ENCODE measurements at places on chromosomes 2 and 18.

DNA sequence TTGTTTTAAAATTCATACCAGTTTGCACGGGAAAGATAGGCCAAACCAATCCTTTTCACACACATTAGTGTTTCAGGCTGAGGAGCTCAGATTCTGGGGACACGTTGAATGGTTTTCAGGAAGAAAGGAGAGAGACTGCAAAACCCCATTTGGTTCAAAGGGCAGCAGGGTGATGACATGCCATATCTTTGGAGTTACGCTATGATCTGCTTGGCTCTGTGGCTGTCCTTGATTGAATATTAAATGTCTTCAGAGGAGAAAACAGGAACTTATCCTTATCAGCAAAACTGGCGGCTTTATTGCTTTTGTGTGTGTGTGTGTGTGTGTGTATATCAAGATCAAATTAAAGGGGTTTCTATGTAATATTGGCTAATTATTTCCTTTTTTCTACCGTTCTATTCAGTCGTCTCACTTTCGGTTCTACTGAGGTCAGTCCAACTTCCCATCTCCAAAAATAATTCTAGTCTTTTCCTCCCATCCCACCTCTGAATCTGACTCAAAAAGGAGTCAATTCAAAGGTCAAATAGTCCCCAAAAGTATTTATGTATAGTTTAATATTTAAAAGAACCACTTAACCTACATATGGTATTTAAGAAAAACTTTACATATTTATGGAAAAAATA, 292.9 kb upstream of the CCDC68 start:
- no peaks in the 10 kb centered on the region for H3K36me3 ChIP-seq
- H3K27me3 ChIP-seq = no peaks in the 10 kb centered on the region
- DNase-seq = no peak
- H3K4me1 ChIP-seq = no peaks in the 10 kb centered on the region

DNA sequence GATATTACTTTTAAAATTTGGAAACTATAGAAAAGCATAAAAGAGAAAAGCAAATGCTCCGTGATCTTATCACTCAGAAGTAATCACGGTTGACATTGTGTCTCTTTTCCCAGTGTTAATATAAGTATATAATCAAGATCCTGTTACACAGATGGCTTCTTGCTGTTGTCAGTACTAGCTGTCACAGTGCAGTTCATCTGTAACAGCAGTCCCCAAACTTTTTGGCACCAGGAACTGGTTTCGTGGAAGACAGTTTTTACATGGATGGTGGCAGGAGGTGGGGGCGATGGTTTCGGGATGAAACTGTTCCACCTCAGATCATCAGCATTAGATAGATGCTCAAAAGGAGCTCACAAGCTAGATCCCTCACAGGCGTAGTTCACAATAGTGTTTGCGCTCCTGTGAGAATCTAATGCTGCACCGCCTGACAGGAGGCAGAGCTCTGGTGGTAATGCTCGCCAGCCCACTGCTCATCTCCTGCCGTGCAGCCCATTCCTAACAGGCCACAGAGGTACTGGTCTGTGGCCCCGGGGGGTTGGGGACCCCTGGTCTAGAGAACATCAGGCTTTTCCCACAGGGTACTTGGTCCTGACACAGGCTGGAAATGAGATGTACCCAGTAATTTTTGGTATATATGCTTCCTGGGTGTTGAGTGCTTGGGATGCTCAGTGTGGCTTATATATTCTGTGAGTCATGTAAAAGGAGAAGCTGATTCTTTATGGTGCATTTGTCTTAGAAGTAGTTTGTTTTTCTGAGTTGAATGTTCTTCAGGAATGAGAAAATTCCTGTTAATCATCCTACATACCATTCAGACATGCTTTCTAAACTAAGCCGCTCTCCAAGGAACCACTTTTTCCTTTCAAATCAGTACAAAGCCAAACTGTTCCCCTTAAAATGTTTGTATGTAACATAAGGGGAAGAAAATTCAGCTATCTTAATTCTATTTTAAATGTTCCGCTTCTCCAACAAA, 121.8 kb downstream of the NCK2 start:
- DNase-seq = no peak
- peaks cover 61% of the 10 kb centered on the region for H3K4me1 ChIP-seq
- H3K36me3 ChIP-seq = no peaks in the 10 kb centered on the region
- no peaks in the 10 kb centered on the region for H3K27me3 ChIP-seq
- no peak overlapping the region for H3K27ac ChIP-seq

GRCh38 chr18:36025025-36025424, 42.3 kb downstream of the RPRD1A start:
- no peak overlapping the region for H3K4me3 ChIP-seq
- no peaks in the 10 kb centered on the region for H3K4me1 ChIP-seq
- no peaks in the 10 kb centered on the region for H3K27me3 ChIP-seq
- peaks cover 11% of the 10 kb centered on the region for H3K36me3 ChIP-seq
- DNase-seq = no peak

DNA sequence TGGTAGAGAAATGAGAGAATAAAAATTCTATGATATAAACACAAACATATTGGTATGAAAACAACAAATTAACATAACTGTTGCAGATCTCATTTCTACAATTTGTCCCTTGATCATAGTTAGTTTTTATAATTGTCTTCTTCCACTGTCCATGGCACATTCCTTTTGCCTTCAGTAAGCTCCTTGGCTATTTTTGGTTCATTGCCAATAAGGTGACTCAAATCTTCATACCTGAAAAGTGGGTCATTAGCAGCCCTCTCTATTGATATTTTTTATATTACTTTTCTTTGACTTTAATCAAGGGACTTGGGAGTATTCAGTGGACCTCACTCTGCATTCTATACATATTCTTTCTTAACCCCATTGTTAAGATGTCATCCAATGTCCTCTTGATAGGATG, 552.9 kb downstream of the TDRD15 start:
- H3K36me3 ChIP-seq = peaks cover 11% of the 10 kb centered on the region
- no peaks in the 10 kb centered on the region for H3K27me3 ChIP-seq
- no peak overlapping the region for H3K27ac ChIP-seq
- DNase-seq = no peak
- H3K4me3 ChIP-seq = no peak overlapping the region
- H3K4me1 ChIP-seq = no peaks in the 10 kb centered on the region

DNA sequence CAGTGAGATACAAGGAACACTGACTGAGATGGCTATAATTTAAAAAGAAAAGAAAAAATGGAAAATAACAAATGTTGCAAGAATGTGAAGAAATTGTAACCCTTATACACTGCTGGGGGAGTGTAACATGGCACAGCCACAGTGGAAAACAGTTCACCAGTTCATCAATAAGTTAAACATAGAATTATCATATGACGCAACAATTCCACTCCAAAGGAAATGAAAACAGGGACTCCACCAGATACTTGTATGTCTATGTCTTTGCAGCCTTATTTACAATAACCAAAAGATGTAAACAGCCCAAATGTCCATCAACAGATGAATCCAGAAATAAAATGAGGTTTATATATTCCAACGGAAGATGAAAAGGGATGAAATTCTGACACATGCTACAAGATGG, 30.8 kb downstream of the DDX18 start:
- H3K4me1 ChIP-seq = no peaks in the 10 kb centered on the region
- no peak for DNase-seq
- no peak overlapping the region for H3K27ac ChIP-seq
- H3K27me3 ChIP-seq = peaks cover 27% of the 10 kb centered on the region
- no peaks in the 10 kb centered on the region for H3K36me3 ChIP-seq

- H3K4me3 ChIP-seq = no peak overlapping the region
- no peak for DNase-seq
- no peak overlapping the region for H3K27ac ChIP-seq
- H3K36me3 ChIP-seq = no peaks in the 10 kb centered on the region
- no peaks in the 10 kb centered on the region for H3K4me1 ChIP-seq
- peaks cover 1% of the 10 kb centered on the region for H3K27me3 ChIP-seq
Observed at GRCh38 chr2:54310311-54310710, 54.3 kb upstream of the TSPYL6 start.

GRCh38 chr2:96138179-96139145, at the start of gene ASTL:
TSS of gene ASTL (minus strand) at chr2:96138502. CDS start at chr2:96138436, 66 bp downstream.
- H3K27me3 ChIP-seq = no peaks in the 10 kb centered on the region
- H3K4me1 ChIP-seq = peaks cover 16% of the 10 kb centered on the region
- H3K36me3 ChIP-seq = no peaks in the 10 kb centered on the region
- no peak within 1 kb of the TSS for H3K4me3 ChIP-seq
- H3K27ac ChIP-seq = no peak within 1 kb of the TSS

- DNase-seq = no peak
- peaks cover 12% of the 10 kb centered on the region for H3K4me1 ChIP-seq
- H3K27ac ChIP-seq = no peak overlapping the region
Observed at GRCh38 chr2:362924-363323, 75.0 kb upstream of the ALKAL2 start.

DNA sequence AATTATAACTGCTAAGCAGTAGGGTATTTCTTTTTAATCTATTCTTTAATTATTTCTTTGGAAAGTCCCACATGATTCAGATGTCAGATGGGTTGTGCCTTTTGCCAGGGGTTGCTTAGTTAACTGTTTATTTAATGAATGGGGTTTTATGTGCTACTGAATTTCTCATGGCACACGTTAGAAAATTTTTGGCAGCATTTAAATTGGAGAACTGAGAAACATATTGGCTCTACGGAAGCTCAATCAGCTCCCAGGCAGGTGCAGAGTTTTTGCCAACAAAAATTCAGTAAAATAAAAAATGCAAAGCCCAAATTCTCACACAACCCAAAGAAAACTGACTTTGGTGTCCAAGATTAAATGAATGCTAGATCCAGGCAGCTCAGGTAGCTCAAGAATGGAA, 467.2 kb downstream of the NRXN1 start:
- no peak overlapping the region for H3K4me3 ChIP-seq
- no peak overlapping the region for H3K27ac ChIP-seq
- no peaks in the 10 kb centered on the region for H3K4me1 ChIP-seq
- no peak for DNase-seq
- H3K36me3 ChIP-seq = no peaks in the 10 kb centered on the region
- H3K27me3 ChIP-seq = no peaks in the 10 kb centered on the region

- H3K36me3 ChIP-seq = no peaks in the 10 kb centered on the region
- H3K4me3 ChIP-seq = no peak overlapping the region
- H3K27ac ChIP-seq = no peak overlapping the region
- no peaks in the 10 kb centered on the region for H3K27me3 ChIP-seq
Observed at GRCh38 chr2:88006912-88007439, 9.4 kb downstream of the RNU2-63P start.

- no peaks in the 10 kb centered on the region for H3K27me3 ChIP-seq
- no peak for DNase-seq
- no peak overlapping the region for H3K4me3 ChIP-seq
- no peaks in the 10 kb centered on the region for H3K4me1 ChIP-seq
- H3K36me3 ChIP-seq = no peaks in the 10 kb centered on the region
Observed at GRCh38 chr2:188623995-188624643, 332.4 kb downstream of the GULP1 start.

DNA sequence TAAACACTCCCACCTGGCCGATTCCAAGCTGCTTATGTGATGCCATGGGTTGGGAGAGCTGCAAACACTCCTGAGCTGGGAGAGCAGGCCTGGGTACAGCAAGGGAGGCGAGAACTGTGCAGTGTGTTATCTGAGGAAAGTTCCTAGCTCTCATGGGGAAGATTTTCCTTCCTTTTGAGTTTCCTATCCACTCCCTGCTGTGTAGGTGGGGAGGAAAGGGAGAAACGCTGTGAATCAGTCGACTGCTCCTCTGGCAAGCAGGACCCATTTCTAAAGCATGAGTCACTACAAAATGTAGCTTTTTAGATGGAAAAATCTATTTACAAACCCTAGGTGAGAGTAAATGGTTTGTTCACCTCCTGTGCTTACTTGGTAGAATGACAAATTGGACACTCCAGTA, 80.4 kb downstream of the SH3RF3 start:
- no peak overlapping the region for H3K4me3 ChIP-seq
- H3K4me1 ChIP-seq = peaks cover 43% of the 10 kb centered on the region
- DNase-seq = no peak
- no peaks in the 10 kb centered on the region for H3K36me3 ChIP-seq
- H3K27me3 ChIP-seq = peaks cover 45% of the 10 kb centered on the region

DNA sequence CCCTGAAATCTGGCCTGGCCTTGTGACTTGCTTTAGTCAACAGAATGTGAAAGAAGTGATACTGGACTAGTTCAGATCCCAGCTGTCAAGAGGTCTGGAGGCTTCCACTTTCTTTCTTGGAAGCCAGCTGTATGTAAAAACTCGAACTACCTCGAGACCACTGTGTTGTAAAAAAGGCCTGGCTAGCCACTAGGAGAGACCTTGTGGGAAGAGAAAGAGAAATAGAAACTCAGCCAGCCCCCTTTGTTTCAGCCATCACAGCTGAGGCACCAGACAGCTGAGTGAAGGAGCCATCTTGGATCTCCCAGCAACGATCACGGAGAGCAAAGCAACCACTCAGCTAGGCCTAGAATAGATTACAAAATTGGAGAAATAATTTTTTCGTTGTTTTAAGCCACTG, 324.9 kb upstream of the TCF4 start:
- no peak overlapping the region for H3K27ac ChIP-seq
- H3K4me1 ChIP-seq = no peaks in the 10 kb centered on the region
- no peaks in the 10 kb centered on the region for H3K27me3 ChIP-seq
- no peak overlapping the region for H3K4me3 ChIP-seq

DNA sequence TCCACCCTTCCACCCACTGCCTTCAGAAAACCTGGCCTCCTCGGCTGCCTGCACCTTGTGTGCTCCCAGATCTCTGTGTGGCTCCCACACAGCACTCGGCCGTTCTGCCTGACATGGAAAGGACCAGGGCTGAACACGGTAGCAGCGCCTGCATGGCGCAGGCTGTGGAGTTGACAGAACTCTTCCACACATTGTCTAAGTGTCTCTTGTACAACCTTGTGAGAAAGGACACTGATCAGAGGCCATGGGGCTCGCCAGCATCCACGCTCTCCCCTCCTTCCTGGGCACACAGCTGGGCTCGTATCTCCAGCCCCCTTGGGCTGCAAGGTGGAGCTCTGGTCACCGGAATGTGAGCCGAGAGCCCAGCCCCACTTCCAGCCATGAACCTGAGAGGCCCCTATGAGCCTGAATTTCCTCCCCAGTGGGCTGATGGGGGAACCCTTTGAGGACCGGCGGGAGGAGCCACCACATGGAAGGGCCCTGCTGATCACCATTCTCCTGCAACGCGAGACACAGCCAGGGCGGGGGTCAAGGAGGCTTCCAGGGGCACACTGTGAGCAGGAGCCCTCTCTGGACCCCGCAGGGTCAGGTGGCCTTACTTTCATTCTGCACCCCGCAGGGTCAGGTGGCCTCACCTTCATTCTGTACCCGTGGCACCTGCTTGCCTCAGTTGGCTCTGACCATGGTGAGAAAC, 314.2 kb upstream of the MYT1L start:
- no peak for DNase-seq
- H3K4me1 ChIP-seq = peaks cover 6% of the 10 kb centered on the region
- no peaks in the 10 kb centered on the region for H3K36me3 ChIP-seq
- peaks cover 3% of the 10 kb centered on the region for H3K27me3 ChIP-seq
- H3K27ac ChIP-seq = no peak overlapping the region
- H3K4me3 ChIP-seq = no peak overlapping the region

- H3K36me3 ChIP-seq = no peaks in the 10 kb centered on the region
- H3K27ac ChIP-seq = no peak overlapping the region
- H3K4me1 ChIP-seq = no peaks in the 10 kb centered on the region
- H3K4me3 ChIP-seq = no peak overlapping the region
- H3K27me3 ChIP-seq = no peaks in the 10 kb centered on the region
- DNase-seq = no peak
Observed at GRCh38 chr2:167069855-167070254, 181.6 kb downstream of the XIRP2 start.

All from natural killer cell treated with Interleukin-12 subunit alpha and Interleukin-12 subunit beta and Interleukin-15 and Interleukin-18, amount 100 ng/mL, for 72 hours (primary cell).